ENCODE measurements at places on chromosomes 7 and 10.

GRCh38 chr7:151796871-151797537, 79.9 kb downstream of the PRKAG2 start:
- DNase-seq, result no peak

DNA sequence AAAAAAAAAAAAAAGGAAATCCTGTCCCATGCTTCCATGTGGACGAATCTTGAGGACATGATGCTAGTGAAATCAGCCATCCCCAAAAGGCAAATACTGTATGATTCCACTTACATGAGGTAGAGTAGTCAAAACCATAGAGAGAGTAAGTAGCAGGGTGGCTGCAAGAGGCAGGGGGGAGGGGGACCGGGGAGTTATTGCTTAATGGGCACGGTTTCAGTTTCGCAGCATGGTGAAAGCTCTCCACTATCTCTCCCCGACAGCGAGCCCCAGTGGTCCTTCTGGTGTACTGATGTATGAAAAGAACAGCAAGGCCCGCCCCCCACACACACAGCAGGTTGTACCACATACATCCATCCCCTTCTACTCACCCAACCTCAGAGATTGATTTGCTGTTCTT, 32.8 kb downstream of the NOD1 start:
- DNase-seq, result peak; percentile 61

GRCh38 chr7:37483627-37484026, 35.0 kb upstream of the ELMO1 start:
- DNase-seq, result no peak

- no peak for DNase-seq
These were observed 12.9 kb upstream of the GRID2IP start for GRCh38 chr7:6563936-6564770.

DNA sequence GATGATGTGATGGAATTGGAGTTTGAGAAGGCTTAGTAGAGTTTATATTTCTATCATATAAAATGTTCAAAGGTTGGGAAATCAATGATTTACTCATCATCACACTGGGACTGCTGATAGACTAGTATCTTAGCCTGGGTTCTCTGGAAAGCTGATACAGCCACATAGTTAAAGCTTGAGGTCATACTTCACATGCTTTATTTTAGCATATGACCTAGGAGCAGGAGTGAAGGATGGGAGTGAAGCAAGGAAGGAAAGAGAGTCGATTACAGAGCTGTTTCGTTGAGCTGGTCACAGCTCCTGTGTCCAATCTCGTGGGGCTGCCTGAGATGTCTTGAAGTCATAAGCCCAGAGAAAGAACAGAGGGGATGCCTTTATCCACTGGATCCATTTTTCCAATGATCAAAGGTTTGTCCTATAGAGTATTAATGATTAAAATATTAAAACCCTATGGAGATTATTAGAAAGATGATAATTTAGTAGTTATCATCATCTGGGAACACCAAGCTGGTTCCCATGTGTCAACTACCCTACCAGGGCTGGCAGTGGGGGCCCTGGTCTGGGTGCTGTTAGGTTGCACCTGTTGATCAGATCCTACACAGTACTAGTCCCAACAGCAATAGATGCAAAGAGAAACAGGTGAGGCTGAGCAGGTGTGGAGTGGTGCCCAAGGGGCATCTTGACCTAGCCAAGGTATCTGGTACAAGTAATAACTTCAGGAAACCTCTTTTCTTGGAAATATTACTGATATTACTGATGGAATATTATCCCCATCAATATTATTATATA, 77.8 kb downstream of the BAMBI start:
- DNase-seq, result no peak

DNA sequence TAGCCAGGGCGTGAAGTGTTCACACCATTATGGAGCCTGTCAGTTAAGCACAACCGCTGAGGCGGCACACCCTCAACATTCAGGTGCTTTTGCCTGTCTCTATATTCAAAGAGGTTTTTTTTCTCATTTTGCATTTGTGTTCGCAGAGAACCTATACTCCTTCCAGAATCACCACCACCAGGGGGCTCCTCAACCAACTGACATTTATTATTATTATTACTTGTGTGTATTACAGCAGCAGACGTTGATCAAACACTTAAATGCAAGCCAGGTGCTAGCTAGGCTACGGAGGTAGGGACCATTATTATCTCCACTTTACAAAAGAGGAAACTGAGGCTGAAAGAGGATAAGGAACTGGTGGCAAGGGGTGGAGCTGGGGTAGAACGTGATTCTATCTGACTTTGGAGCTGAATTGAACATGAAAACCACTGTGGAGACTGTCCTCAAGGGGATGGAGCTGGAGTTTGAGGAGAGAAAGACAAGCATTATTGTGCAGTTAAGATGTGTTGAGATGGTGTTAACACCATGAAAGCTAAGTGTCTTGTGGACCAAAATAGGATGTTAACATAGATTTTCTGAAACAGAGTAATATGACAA, 133.8 kb upstream of the PLXNA4 start:
- peak; percentile 7 for DNase-seq

- DNase-seq, result no peak
These were observed 14.2 kb upstream of the GET4 start for GRCh38 chr7:862157-862556.

GRCh38 chr10:14358886-14359573, 28.3 kb upstream of the FRMD4A start:
- no peak for DNase-seq

GRCh38 chr7:46716926-46717325, 795.9 kb upstream of the IGFBP3 start:
- DNase-seq, result no peak

- no peak for DNase-seq
These were observed 131.2 kb downstream of the CHCHD3 start for GRCh38 chr7:132950725-132951124.

DNA sequence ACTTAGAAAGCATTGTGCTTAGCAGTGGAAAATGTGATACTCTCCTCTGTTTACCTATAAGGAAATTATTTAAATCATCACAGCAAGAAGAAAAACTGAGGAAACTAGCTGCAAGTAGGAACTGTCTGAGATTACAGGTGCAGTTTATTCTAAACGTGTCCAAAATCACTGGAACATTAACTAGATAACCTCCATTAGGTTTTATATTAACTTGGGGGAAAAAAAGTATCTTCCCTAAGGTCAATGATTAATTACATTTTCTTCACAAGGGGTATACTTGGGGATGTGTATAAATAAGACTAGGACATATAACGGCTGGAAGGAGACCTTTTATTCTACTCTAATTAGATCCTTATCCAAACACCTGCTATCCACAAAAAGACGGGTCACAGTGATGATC, 3.7 kb downstream of the GOT1 start:
- DNase-seq, result no peak

- DNase-seq, result no peak
These were observed 60.1 kb upstream of the ELN start for GRCh38 chr7:73967832-73968290.

DNA sequence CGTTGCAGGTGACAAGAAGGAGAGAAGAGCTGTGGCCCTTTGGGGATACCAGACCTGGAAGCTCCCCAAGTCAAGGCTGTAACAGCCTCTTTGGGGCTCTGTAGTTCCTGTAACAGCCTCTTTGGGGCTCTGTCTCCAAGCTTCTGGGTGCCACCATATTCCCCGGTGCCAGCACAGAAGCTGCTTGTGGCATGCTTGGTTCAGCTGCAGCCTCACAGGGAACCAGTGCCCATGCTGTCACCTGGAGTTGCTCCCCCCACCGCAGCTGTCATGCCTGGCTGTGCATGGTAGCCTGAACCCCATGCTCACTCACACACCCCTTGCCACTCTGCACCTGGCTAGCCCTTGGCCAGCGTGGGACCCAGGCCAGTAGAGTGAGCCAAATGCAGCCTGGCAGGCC, 109.1 kb downstream of the ELAPOR2 start:
- no peak for DNase-seq

GRCh38 chr7:130020434-130020833, 30.7 kb downstream of the ZC3HC1 start:
- no peak for DNase-seq

DNA sequence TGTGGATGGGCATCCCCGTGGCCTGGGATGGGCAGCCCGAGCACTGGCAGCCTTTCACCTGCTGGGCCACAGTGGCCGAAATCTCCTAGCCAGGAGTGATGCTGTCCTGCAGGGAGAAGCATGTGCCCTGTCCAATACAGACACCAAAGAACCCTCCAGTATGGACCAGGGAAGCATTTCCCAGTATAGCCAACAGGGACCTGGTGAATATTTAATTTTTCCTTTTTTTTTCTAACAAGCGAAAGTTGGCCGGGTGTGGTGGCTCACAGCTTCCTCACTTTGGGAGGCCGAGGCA, 11.0 kb downstream of the IMPDH1 start:
- no peak for DNase-seq

- DNase-seq, result no peak
These were observed 235.1 kb downstream of the FOXP2 start for GRCh38 chr7:114649689-114650088.
